ENCODE measurements at places on chromosomes 5 and 9. TPM values are rescaled to one million over a fixed set of nuclear protein-coding genes. Genes with fewer than 3 reads are reported as not detected.

The ITGA1 gene
- total RNA-seq: 22.1 TPM

The CCL27 gene
- not detected for total RNA-seq

The SOX30 gene
- total RNA-seq: not detected

The SLIT3 gene
- 18.5 TPM for total RNA-seq

The RAD17 gene
- 27.6 TPM for total RNA-seq

The LRRC70 gene
- total RNA-seq: 8.4 TPM

The PRRX2 gene
- 2.4 TPM for total RNA-seq

The SLC34A3 gene
- not detected for total RNA-seq

The SPATA31E1 gene
- 0.06 TPM for total RNA-seq

The SEMA4D gene
- 30.9 TPM for total RNA-seq

The OR13C8 gene
- not detected for total RNA-seq

The MACROH2A1 gene
- 135 TPM for total RNA-seq

The SLC27A4 gene
- total RNA-seq: 36.3 TPM

The SLC28A3 gene
- 3.6 TPM for total RNA-seq

The KYAT1 gene
- 8.9 TPM for total RNA-seq

The PTGES2 gene
- 47.4 TPM for total RNA-seq

The FOXD4 gene
- total RNA-seq: 0.66 TPM

The CNTFR gene
- 9.6 TPM for total RNA-seq

The GLRA1 gene
- 5.1 TPM for total RNA-seq

The ZDHHC11B gene
- 7.5 TPM for total RNA-seq

The BARHL1 gene
- total RNA-seq: 2.0 TPM

The SPATA31A3 gene
- total RNA-seq: not detected

The FAM221B gene
- not detected for total RNA-seq

The DMRT3 gene
- 0.72 TPM for total RNA-seq

The FOXI1 gene
- not detected for total RNA-seq

The SPATA31D4 gene
- total RNA-seq: not detected

The KCNV2 gene
- not detected for total RNA-seq

The PPP1R2B gene
- total RNA-seq: 0.11 TPM

The RICTOR gene
- 100 TPM for total RNA-seq

The SLC6A7 gene
- total RNA-seq: 4.4 TPM

The NEURL1B gene
- total RNA-seq: 8.5 TPM

The HTR4 gene
- total RNA-seq: 0.94 TPM

The SPAG8 gene
- total RNA-seq: 54.4 TPM

The PCDHB5 gene
- 10.6 TPM for total RNA-seq

The NME5 gene
- 17.0 TPM for total RNA-seq

The ZCCHC7 gene
- total RNA-seq: 22.9 TPM

The CDH18 gene
- total RNA-seq: 27.1 TPM

The TRIM41 gene
- 23.1 TPM for total RNA-seq

The KCTD16 gene
- 30.8 TPM for total RNA-seq

The HEMGN gene
- 13.4 TPM for total RNA-seq

The BSPRY gene
- 0.79 TPM for total RNA-seq

The CD72 gene
- 1.7 TPM for total RNA-seq

Measured in spinal cord (tissue), 10 donors.